ENCODE measurements at places on chromosomes 2 and 18. TPM values are rescaled to one million over a fixed set of nuclear protein-coding genes. Genes with fewer than 3 reads are reported as not detected.

DNA sequence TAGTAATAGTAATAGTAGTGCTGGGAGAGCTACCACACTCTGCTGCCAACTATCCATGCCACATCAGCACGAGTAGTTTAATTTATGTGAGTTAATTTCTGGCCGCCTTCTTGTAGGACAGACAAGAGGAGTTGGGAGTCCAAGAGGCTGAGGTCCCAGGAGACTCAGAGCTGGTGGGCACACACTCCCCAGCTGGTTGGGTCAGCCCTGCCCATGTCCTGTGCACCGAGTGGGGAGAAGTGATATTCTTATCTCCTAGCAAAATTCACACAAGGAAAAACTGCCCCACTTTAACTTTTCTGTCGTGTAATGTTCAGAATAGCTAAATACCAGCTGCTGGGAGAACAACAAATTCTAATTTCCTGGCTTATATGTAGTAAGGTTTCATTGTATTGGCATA is 15.2 kb upstream of the MAP4K4 start:
- no peak for DNase-seq
- H3K4me1 ChIP-seq, result no peaks in the 10 kb centered on the region

DNA sequence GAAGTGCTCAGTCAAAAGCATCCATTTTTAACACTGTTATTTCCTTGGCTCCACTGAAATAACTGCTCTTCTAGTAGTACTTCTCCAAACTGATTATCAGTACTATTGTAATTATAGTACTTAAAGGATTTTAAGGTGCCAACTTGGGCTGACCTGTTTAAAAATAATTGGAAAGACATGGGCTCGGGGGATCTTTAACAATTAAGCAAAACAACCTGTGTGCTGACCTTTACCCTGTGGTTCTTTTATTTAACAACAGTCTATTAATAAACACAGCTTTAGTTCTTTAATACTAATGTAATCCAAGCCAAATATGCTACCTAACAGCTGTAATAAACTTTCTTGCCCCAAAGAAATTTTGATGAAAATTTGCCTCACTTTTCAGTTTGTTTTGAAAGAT is 6.9 kb upstream of the ITPRID2 start:
- DNase-seq, result no peak
- H3K4me3 ChIP-seq, result no peak overlapping the region
- H3K36me3 ChIP-seq, result no peaks in the 10 kb centered on the region
- no peak overlapping the region for H3K27ac ChIP-seq

The APCDD1 gene
- 0.36 TPM for total RNA-seq

The COL4A3 gene
- 0.18 TPM for total RNA-seq

The LYPD6 gene
- total RNA-seq, result 0.31 TPM

Measured in Panc1 (cell line).